NCI-H1092 treated with DMSO at 0.1 percent for 48 hours (cell line): ENCODE measurements at places on chromosomes 13 and 19.

DNA sequence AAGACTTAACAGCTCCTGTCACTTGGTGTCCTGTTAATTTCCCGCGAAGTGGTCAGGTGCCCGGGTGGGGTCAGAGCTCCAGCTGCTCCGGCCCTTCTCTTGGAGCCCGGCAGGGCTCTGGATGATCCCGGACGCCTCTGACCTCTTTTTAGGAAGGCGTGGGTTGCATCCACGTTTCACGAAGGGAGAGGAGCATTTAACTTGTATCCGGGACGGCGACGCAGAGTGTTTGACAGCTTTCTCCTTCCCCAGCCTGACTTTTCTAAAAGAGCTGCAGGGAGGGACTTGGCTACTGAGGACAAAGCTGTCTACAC, 656 bp downstream of the ZNF155 start:
- DNase-seq, result no peak

- DNase-seq, result no peak
Observed at GRCh38 chr13:58151452-58151851, 519.9 kb downstream of the PCDH17 start.

GRCh38 chr19:4051175-4052101, 15.3 kb downstream of the ZBTB7A start:
- DNase-seq, result no peak

- no peak for DNase-seq
Observed at GRCh38 chr13:23621316-23621645, 51.1 kb downstream of the TNFRSF19 start.

DNA sequence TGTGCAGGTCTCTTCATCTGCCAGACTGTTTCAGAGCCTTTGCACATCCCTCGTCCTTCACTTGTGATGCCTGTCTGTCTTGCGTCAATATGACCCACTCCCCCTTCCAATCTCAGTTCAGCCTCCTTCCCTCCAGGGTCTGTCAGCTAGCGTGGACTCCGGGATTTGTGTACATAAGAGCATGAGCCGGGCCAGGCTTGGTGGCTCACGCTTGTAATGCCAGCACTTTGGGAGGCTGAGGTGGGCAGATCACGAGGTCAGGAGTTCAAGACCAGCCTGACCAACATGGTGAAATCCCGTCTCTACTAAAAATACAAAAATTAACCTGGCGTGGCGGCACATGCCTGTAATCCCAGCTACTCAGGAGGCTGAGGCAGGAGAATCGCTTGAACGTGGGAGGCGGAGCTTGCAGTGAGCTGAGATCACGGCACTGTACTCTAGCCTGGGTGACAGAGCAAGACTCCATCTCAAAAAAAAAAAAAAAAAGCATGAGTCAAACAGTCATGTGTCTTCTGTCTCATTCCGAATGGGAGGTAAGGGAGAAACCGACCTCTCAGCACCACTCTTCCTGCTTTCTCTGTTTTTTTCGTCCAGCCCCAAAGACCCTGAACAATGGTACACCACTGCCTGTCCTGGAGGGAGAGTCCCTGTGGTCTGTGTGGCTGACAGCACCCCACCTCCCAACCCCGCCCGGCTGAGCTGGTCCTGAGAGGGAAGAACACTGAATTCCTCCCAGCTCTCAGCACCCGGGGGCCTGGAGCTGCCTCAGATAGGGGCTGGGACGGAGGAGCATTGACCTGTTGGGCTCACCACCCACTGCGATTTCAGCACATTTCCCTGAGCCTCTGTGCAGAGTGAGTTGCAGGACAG, 2.4 kb upstream of the SIGLEC9 start:
- DNase-seq, result no peak

DNA sequence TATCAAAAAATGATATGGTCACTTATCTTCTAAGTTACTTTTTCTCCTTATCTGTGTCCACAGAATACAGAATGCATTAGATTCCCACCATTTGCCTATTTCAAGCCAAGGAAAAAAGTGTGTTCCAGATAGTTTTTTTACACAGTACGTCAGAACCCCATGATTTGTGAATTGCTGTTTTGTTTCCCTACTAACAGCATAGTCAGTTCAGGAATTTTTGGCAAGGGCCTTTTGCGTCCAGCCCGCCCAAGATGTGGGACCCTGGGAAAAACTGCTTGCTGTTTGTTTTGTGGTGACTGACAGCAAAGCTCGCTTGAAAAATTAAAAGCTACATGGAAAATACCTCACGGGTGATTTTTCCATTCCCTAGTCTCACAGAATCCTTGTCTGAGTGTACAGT, 20.4 kb upstream of the FAM216B start:
- DNase-seq, result no peak

DNA sequence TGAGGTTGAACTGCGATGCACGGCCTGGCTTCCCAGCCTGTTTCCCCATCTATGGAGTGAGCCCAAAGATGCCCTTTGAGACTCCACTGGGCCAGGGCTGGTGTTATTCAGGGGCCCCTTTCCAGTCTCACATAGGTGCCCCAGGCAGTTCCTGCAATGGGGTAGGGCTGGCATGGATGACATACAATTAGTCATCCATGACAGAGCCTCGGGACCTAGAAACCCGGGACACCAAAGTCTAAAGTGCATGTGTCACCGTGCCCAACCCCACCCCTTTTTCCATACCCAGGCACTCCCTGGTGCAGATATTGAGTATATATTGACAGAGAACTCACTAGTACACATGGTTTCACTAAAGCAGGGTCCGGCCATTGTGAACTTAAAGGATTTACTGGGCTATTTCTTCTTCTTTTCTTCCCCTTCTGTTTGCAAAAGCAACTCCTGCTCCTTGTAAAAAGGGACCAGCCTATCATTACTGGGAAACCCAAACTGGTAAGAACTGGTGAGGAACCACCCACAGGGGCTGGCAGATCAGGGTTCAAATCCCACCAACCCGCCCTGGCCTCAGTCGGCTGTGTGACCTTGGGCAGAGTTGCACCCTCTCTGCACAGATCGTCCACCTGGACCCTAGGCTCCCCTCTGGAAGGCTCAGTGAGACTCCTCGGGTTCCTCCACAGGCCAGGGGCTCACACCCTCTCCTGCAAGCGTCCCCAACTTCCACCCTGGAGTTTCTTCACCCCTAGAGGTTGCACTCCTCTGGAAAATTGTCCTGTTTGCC, 2.7 kb downstream of the B3GNT3 start:
- DNase-seq, result no peak

DNA sequence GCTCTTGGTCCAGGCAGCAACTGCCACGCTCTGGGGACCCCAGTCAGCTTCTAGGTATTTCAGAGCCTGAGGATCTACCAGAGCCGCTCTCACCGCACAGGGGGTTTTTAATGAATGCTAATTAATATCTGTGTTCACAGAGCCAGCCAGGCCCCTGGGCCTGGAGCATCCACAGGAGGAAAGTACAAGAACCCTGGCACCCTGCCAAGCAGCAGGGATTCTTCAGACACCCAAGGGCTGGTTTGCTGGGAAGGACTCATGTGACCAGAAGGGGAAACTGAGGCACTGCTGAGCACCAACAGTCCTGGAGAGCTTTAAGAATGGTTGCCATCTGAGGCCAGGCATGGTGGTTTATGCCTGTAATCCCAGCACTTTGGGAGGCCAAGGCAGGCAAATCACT, 38.0 kb upstream of the ADGRE5 start:
- no peak for DNase-seq

- DNase-seq, result no peak
Observed at GRCh38 chr13:67990868-67991267, 760.7 kb upstream of the PCDH9 start.

GRCh38 chr19:49133621-49134454, 14.5 kb downstream of the PPFIA3 start:
- DNase-seq, result no peak

DNA sequence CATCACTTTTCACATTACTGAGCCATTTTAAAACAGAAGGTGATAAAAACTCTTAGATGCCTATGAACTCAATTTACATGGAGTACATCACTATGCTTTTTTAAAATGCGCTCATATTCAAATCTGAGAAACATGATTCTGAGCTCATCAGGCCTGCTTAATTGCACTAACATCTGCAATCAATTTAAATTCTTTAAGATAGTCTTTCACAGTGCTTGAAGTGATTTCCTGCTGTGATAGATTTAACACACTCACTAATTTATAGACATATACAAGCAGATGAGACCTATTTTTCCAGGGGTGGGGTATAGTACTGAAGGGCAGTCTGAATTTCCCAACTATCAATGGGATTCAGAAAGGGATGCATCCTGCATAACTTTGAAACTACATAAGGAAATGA, 82.9 kb downstream of the DIAPH3 start:
- DNase-seq, result no peak
